Endothelial cell (in vitro differentiated cells): ENCODE measurements at places on chromosomes 5 and 9. TPM values are rescaled to one million over a fixed set of nuclear protein-coding genes. Genes with fewer than 3 reads are reported as not detected.

DNA sequence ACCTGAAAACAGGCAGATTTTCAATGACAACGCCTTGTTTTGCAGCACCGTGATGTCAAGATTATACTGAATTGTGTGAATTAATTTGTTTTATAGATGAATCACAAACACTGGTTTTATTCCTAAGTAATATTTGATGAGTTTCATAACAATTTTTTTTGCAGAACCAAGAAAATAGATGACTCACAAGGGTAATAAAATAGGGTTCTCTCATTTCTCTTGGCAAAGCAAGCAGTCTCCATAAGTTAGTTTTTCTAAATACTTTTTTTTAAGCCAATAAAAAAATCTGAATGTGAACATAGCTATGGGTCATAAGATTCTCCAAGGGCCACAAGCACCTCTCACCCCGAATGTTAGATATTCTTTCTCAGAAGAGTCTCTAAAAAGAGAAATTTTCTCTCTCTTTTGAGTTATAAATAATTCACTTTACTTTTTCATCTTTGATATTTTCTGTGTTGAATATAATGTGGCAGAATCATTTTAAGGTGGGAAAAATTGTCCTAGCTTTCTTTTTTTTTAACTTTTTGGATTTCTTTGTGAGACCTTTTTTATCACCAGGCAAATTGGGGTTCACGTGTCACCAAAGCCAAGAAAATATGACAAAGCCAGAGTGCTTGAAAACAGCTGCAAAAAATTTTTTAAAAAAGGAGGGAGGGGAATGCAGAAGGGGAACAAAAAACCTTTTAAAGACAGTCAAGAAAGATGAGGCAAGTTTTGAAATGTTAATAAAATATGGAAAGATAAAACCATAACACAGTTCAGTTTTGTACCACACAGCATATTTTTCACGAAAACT, 174.6 kb upstream of the DAPK1 start:
- DNase-seq = no peak
- no peaks in the 10 kb centered on the region for H3K36me3 ChIP-seq
- H3K27ac ChIP-seq = no peak overlapping the region
- no peak overlapping the region for H3K4me3 ChIP-seq
- no peaks in the 10 kb centered on the region for H3K4me1 ChIP-seq

GRCh38 chr9:120066315-120066714, 513.7 kb downstream of the CDK5RAP2 start:
- peaks cover 2% of the 10 kb centered on the region for H3K4me1 ChIP-seq
- peaks cover 4% of the 10 kb centered on the region for H3K27me3 ChIP-seq
- no peak for DNase-seq
- H3K36me3 ChIP-seq = no peaks in the 10 kb centered on the region
- H3K4me3 ChIP-seq = no peak overlapping the region

- peak overlapping the region; percentile 44 for H3K27ac ChIP-seq
- no peak overlapping the region for H3K4me3 ChIP-seq
- H3K36me3 ChIP-seq = no peaks in the 10 kb centered on the region
- DNase-seq = no peak
- peaks cover 25% of the 10 kb centered on the region for H3K4me1 ChIP-seq
- no peaks in the 10 kb centered on the region for H3K27me3 ChIP-seq
These were observed 163.7 kb upstream of the ELL2 start for GRCh38 chr5:96125231-96125891.

DNA sequence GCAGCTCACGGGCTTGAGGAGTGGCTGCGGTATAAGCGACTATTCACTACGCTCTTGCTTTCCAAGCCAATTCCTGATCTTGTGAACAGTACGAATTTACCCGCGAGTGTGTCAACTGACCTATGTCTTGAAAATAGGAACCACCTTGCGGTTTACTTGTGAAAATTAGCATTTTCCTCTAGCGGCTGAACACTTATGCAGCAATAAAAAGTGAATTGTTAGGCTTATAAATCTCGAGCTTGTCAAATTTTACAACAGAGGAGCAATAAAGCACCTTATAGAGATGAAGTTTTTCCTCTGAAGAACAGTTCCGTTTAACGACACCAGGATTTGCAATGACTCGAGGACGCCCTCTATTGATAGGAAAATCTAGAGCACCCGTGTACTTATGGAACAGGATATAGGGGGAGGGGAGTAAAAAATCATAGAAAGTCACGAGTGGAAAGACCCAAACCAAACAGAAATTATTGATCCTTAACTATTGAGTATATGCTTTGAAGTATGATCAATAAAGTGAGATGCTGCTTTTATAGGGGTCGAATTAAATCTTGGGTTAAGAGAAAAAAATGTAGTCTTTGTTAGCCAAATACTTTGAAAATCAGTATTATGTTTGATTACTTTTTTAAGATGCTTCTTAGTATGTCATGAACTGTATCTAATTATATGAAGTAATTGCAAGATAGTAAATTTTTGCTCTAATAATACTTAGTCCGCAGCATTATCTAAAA, 1.9 kb upstream of the RGMB start:
- H3K4me1 ChIP-seq = peaks cover 36% of the 10 kb centered on the region
- H3K36me3 ChIP-seq = peaks cover 9% of the 10 kb centered on the region
- peak; percentile 68 for DNase-seq
- peak overlapping the region; percentile 95 for H3K4me3 ChIP-seq
- peaks cover 21% of the 10 kb centered on the region for H3K27me3 ChIP-seq

DNA sequence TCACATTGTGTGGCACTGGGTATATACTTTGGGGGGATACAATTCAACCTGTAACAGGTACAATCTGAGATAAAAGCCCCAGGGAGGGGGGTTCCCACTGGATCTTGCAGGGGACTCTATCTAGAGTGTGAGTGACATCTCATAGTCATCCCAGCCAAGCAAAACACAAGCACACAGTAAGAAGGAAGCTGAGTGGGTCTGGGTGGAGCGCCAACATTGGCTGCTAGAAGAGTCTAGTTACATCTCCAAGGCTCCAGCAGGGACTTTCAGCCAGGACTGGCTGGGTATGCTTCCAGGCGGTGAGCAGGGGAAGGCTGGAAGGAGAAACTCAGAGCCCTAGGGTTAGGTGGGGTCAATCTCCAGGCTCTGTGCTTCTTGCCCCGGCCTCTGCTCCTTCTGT, 53.0 kb downstream of the IL31RA start:
- DNase-seq = no peak
- H3K36me3 ChIP-seq = no peaks in the 10 kb centered on the region
- H3K4me3 ChIP-seq = no peak overlapping the region

Gene GLRA1
- total RNA-seq = not detected

GRCh38 chr5:35461530-35461929, 156.1 kb upstream of the SPEF2 start:
- no peak overlapping the region for H3K4me3 ChIP-seq
- DNase-seq = no peak
- H3K27ac ChIP-seq = no peak overlapping the region
- no peaks in the 10 kb centered on the region for H3K4me1 ChIP-seq
- no peaks in the 10 kb centered on the region for H3K36me3 ChIP-seq

DNA sequence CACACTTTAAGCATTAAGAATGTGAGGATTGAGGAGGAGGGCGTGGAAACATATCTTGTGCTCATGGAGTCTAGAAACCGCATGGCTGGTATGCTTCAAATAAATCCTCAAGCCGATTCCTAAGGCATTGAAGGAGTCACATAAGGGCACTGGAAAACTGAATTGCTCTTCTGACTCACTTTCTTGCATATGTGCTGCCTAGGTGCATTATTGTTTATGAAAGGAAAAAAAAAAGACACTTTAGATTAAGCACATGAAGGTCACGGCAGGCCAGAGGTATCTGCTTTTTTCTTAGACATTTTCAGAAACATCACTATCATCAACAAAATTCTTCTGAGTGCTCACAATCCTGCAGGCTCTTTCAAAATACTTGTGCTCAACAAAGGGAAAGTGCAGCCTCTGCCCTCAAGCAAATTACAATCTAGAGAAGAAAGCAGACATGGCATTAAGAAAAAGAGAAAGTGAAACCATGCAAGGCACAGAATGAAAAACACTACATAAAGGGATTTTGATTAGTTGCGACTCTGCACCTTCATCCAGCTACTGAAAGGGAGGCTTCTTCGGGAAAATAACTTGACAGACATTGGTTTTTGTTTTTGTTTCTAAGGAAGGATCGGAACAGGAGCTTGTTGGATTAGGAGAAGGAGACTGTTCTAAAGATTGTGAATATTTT, 2117.6 kb downstream of the MAT2B start:
- H3K36me3 ChIP-seq = no peaks in the 10 kb centered on the region
- no peaks in the 10 kb centered on the region for H3K27me3 ChIP-seq
- H3K27ac ChIP-seq = no peak overlapping the region
- no peaks in the 10 kb centered on the region for H3K4me1 ChIP-seq
- no peak overlapping the region for H3K4me3 ChIP-seq

- no peak for DNase-seq
- H3K27ac ChIP-seq = no peak overlapping the region
- H3K36me3 ChIP-seq = no peaks in the 10 kb centered on the region
These were observed 170.4 kb downstream of the PIK3R1 start for GRCh38 chr5:68385936-68386335.
